Heart left ventricle (tissue), 16 donors: ENCODE measurements at places on chromosomes 13 and 19. TPM values are rescaled to one million over a fixed set of nuclear protein-coding genes. Genes with fewer than 3 reads are reported as not detected.

Gene ZNF575
- total RNA-seq: 0.58 TPM

- peaks cover 9% of the 10 kb centered on the region for H3K4me1 ChIP-seq
- no peak for DNase-seq
- no peak overlapping the region for H3K4me3 ChIP-seq
- no peaks in the 10 kb centered on the region for H3K36me3 ChIP-seq
- H3K27ac ChIP-seq: no peak overlapping the region
These were observed 50.9 kb downstream of the IRS2 start for GRCh38 chr13:109735436-109735966.

Gene SLC6A16
- total RNA-seq: 0.36 TPM

Gene LILRA1
- 1.2 TPM for total RNA-seq

Gene ZNF527
- total RNA-seq: 8.3 TPM

- no peak overlapping the region for H3K4me3 ChIP-seq
- no peaks in the 10 kb centered on the region for H3K36me3 ChIP-seq
- DNase-seq: peak; percentile 54
- H3K4me1 ChIP-seq: peaks cover 29% of the 10 kb centered on the region
- no peaks in the 10 kb centered on the region for H3K27me3 ChIP-seq
These were observed 19.8 kb downstream of the PAK4 start for GRCh38 chr19:39145180-39145953.

Gene DHDH
- not detected for total RNA-seq

- H3K27me3 ChIP-seq: no peaks in the 10 kb centered on the region
- DNase-seq: no peak
- H3K4me3 ChIP-seq: no peak overlapping the region
- no peak overlapping the region for H3K27ac ChIP-seq
- H3K4me1 ChIP-seq: peaks cover 5% of the 10 kb centered on the region
These were observed 15.3 kb downstream of the GADD45B start for GRCh38 chr19:2491130-2491801.

- no peak for DNase-seq
- H3K4me1 ChIP-seq: peaks cover 42% of the 10 kb centered on the region
- peaks cover 87% of the 10 kb centered on the region for H3K36me3 ChIP-seq
- no peaks in the 10 kb centered on the region for H3K27me3 ChIP-seq
- peak overlapping the region; percentile 58 for H3K27ac ChIP-seq
- no peak overlapping the region for H3K4me3 ChIP-seq
These were observed 93.6 kb downstream of the KL start for GRCh38 chr13:33109801-33110200.

Gene RFPL4AL1
- total RNA-seq: not detected

Gene ZNF470
- total RNA-seq: 7.1 TPM

Gene TRPC4
- total RNA-seq: 2.1 TPM

DNA sequence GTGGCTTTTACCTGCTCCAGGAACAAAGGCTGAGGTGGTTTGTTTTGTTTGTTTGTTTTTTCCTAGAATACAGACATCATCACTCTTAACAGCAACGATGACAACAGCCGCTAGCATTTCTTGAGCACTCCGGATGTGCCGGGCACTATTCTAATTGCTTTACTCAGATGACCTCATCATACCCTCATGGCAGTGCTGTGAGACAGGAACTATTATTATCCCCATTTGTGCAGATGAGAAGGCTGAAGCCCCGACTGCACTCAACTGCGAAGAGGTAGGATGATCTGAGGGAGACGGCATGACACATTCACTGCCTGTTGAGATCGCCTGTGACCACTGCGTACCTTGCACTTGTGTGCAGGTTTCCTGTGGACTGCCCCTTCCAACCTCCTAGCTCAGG, 66.5 kb downstream of the CCDC70 start:
- no peaks in the 10 kb centered on the region for H3K27me3 ChIP-seq
- peaks cover 4% of the 10 kb centered on the region for H3K36me3 ChIP-seq
- no peak overlapping the region for H3K4me3 ChIP-seq
- DNase-seq: peak; percentile 32

Gene DCLK1
- 11.6 TPM for total RNA-seq

Gene KCNN4
- 0.32 TPM for total RNA-seq

DNA sequence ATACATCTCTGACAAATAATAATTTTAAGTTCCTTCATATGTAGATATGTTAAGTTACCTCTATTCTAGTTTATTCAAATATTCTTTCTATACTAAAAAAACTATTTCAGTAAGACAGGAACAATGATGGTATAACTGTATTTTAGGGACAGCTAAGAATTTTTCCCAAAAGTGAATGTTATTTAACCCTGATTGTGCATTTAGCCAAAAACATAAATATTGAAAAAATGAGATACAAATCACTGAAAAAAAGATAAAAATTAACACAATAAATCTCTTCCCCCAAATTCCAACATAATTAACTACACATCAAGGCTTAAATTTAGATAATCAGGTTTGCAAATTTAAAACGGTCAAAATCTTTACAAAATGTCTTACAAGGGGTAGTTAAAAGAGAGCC, 58.1 kb downstream of the KCNRG start:
- H3K27ac ChIP-seq: no peak overlapping the region
- no peak for DNase-seq
- no peaks in the 10 kb centered on the region for H3K27me3 ChIP-seq
- no peaks in the 10 kb centered on the region for H3K4me1 ChIP-seq
- no peak overlapping the region for H3K4me3 ChIP-seq

- peak; percentile 73 for DNase-seq
- peak within 1 kb of the TSS; percentile 63 for H3K27ac ChIP-seq
- H3K4me3 ChIP-seq: peak within 1 kb of the TSS; percentile 54
- H3K27me3 ChIP-seq: peaks cover 12% of the 10 kb centered on the region
These were observed at the start of gene DCLK1 for GRCh38 chr13:36131222-36131930. Gene DCLK1 (minus strand): TSS chr13:36131382.

Gene OR7A5
- not detected for total RNA-seq

DNA sequence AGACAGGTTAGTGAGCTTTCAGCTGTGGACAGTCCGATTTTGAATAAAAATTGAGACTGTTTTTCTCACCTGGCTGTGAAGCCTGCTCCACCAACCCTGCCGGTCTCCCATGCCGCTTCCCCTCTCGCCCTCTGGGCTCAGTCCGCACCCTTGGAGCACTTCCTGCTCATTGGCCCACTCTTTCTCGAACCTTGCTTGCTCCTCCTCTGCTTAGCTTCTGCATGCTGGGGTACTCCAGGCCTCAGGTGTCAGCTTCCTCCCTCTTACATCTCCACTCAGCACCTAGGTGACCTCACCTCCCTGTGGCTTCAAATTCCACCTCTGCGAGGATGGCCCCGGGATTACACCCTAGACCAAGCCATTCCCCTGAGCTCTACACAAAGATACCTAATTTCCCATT, 39.6 kb downstream of the C13orf42 start:
- H3K4me3 ChIP-seq: no peak overlapping the region
- no peaks in the 10 kb centered on the region for H3K27me3 ChIP-seq
- peaks cover 8% of the 10 kb centered on the region for H3K4me1 ChIP-seq
- no peaks in the 10 kb centered on the region for H3K36me3 ChIP-seq

DNA sequence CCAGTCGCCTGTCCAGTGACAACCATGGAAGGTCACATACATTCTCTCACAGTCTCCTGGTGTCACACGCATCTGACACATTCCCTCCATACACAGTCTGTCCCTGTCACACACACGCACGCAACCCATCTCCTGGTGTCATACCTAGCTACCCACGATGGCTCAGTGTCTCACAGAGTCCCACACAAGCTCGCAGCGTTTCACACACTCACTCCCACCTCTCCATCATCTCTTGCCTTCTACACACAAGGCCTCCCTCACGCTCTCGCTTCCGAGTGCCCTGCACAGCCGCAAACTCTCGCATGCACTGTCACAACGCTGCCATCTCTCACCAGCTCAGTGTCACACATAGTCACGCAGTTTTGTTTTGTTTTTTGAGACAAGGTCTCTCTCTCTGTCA, 1.2 kb upstream of the GNG8 start:
- no peak overlapping the region for H3K4me3 ChIP-seq
- no peak for DNase-seq
- no peaks in the 10 kb centered on the region for H3K36me3 ChIP-seq
- no peak overlapping the region for H3K27ac ChIP-seq
